ENCODE measurements at places on chromosomes 6 and 20. TPM values are rescaled to one million over a fixed set of nuclear protein-coding genes. Genes with fewer than 3 reads are reported as not detected.
A peak's percentile ranks its signal among the peaks of the same experiment; 100 is the strongest.

DNA sequence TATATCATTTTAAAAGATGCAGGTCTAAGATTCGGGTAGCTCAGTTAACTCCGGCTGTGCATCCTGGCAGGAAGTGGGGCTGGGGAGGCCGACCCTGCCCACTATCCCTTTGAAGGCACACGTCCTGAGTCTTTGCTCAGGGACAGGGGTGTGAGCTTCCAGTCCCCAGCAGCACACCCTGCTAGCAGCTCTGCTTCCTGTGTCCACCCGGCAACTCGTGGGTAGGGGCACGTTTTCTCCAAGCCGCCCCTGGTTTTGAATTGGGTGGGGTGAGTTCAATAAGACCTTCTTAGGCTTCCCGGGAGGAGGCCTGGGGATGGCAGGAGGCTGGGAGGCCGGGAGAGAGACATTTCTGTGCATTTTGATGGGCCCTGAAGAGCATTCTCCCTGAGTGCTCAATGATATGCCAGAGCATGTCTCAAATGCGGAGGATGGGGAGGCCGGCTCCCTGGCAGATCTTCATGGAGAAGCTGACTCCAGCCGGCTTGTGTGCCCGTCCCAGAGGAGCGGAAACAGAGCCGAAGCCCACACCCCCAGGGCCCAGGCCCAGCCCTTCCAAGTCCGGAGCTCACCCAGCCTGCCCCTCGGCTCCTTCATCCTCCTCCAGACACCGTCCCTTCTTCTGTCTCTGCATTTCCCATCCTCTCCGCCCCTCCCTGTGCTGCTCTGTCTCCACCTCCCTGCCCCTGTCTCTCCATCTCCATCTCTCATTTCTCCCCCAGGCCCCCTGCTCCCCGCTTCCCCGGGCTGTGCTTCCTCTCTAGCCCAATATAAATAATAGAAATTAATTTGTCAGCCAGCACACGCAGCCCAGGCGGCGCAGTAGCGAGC, 36.3 kb upstream of the ZFAND3 start:
- no peak for DNase-seq

DNA sequence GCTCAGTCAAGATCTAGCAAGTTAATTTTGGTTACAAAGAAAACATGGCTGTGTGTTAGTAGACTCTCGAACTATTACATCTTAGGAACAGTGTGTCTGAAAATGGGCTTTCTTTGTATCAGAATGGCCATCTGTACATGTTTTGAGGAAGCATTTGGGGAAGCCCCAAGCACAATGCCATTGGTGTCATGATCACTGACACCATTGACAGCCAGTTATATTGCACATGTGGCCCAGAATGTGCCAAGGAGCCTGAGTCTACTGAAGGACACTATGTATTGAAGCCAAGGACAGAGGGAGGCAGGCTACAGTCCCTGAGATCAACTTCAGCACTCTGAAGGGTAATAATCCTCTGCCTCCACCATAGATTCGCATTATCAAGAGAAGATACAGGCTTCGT, 12.6 kb upstream of the FAM50B start:
- no peak for DNase-seq

- no peak for DNase-seq
Observed at GRCh38 chr6:134420614-134421181, 102.8 kb upstream of the SGK1 start.

- no peak for DNase-seq
Observed at GRCh38 chr6:164419099-164419498, 890.3 kb downstream of the C6orf118 start.

DNA sequence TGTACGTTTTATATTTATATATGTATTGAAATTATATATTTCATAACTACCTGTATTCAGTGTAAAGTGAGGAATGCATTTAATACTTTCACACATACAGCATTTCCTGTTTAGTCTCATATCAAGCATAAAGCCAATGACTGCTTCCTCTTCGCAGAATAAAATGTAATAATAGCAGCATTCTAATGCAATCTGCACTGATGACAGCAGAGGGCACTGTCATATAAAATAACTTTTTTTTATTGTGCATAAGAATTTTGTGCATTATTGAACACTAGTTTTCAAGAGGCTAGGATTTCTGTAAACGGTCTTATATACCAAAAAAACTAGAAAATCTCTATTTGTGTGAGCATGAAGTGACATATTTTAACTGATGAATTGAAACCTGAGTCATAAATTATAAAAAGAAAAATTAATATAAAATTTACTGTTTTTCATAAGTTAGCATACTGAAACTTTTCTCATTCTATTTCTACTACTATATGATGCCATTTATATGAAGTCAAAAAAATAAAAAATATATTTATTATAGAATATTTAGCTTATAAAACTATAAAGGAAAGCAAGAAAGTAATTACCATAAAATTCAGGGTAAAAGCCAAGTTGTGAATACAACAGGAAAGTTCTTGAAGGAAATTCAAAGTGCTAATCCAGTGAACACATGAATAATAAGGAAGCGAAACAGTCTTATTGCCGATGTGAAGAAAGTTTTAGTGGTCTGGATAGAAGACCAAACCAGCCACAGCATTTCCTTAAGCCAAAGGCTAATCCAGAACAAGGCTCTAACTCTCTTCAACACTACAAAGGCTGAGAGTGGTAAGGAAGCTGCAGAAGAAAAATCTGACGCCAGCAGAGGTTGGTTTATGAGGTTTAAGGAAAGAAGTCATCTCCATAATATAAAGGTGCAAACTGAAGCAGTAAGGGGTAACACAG, 36.3 kb downstream of the RNF146 start:
- DNase-seq = peak; percentile 47

DNA sequence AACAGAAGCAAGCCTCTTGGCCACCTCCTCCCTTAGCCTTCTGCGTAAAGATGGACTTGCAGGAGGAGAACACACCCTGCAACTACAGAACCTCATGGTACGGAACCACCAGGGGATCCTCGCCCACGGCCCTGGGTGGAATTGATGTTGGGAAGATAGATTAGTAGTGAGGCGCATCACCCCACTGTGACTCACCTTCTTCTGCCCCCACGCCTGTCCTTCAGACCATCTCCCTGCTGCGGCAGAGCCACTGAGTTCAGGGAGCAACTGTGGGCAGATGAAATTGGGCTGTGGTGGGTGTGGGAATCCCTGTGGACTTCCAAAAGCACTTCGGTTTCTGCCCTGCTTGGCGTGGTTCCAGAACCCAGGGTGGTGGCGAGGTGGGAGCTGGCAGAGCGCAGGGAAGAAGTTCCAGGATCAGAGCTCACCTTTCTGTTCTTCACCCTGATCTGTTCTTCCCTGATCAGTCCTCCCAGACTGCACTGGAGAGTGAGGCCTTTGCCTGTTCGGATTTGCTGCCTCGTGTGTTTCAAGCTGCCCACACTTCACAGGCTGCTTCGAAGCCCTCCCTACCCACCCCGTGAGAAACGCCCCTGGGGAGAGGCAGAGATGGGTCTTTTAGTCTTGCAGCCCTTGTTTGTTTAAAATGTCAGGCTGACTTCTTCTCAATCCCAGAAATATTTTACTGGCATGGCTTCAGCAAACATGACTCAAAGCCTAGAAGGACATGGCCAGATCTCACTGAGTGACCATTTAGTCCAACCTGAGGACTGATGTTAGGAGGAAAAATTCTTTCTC, 92.8 kb upstream of the MLN start:
- no peak for DNase-seq

DNA sequence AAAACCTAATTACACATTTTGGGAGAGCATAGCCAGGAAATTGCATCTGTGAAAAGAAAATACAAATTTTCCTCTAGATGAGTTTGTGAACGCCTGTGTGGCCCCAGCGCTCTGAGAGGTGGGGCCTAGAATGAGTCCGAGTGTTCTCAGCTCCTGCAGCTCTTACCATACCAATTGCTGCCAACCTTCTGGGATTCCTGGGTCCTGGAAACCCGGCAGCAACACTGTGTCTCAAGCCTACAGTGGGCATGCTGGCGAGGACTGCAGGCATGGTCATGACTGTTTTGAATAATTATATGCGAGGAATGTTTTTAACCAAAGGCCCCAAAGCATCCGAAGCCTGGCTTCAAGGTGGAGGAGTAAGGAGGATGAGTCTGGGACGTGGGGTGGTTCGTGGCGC, 90.4 kb downstream of the SERAC1 start:
- DNase-seq = no peak

DNA sequence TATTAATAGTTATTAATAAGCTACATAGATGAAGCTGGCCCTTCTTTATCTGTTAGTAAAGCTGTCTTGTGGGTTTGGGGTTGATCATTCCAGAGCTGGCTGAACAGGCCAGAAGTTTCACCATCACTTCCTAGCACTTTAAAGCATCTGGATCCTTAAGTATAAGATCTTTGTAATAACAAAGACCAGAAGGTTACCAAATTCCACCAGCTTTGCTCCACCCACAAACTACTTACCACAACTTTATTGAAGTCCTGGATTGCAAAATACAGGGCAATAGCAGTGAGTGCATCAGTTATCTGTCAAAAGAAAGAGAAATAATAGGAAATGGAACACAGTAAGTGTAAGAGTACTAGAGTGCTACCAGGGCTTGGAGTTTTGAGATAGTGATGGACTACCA, 33.0 kb downstream of the PIGU start:
- no peak for DNase-seq

GRCh38 chr20:11155156-11155756, 481.5 kb upstream of the JAG1 start:
- DNase-seq = no peak

- DNase-seq = no peak
Observed at GRCh38 chr20:3235666-3236324, 3.2 kb downstream of the SLC4A11 start.

DNA sequence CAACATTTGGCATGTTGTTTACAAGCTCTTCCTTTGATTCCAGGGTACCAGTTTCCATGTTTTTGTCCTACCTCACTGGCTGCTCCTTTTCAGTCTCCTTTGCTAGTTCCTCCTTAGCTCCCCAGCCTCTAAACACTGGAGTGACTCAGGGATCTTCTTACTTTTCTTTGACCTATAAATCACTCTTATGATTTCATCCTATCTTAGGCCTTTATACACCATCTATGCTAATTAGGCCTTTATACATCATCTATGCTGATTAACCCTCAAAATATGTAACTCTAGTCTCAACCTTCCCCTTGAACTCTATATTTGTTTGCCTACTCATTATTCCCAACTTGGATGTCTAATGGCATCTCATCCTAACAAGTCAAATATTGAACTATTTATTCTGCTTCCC, 9.5 kb downstream of the TMEM30A start:
- DNase-seq = no peak

GRCh38 chr20:44961870-44962267, 1.7 kb upstream of the TOMM34 start:
- DNase-seq = no peak

PRICKLE4 gene
- 6.7 TPM for total RNA-seq

TINAG gene
- total RNA-seq = 155 TPM

GPR6 gene
- total RNA-seq = not detected

SNRPB2 gene
- 20.3 TPM for total RNA-seq

ANKEF1 gene
- total RNA-seq = 5.6 TPM

GPR63 gene
- total RNA-seq = 2.2 TPM
